ENCODE measurements at places on chromosomes 3 and 15.

GRCh38 chr3:40079203-40079846 lies 230.2 kb upstream of the EIF1B start:
- no peak for DNase-seq

- no peak for DNase-seq
Measured at GRCh38 chr3:128786434-128787020, 60.5 kb downstream of the RAB7A start.

DNA sequence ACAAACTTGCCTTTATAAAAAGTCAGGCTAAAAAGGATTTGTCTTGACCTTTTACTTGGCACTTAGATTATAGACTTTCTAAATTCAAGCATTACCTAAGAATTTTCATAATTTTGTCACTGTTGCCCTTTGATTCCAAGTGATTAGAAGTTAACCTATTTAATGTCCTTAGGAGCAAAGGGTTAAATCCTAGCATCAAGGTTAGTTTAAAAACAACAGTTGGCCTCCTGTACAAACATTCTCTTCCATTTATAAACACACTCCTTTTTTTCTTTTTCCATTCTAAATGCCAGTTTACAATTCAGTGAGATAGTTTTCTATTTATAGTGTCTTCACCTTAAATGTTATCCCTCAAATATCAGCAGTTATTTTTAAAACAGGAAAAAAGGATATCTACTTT lies 18.4 kb upstream of the SPPL2A start:
- no peak for DNase-seq

DNA sequence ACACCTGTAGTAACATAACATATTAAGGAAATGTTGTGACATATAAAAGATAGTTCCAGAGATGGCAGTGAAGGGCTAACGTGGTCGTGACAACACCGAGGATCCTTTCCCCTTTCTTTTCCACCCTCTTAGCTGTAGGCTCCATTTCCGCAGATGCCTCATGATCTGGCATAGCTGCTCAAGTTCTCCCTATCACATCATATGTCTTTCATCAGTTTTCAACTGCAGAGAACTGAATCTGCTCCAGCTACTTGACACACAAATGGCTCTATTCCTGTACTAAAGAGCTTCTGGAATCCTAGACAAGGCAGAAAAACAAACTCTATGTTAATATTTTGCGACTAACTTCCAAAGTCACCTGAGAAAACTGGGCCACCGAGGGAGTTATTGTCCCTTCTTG lies 275.0 kb upstream of the SLCO3A1 start:
- DNase-seq = no peak

- no peak for DNase-seq
Measured at GRCh38 chr3:129252748-129253147, 3.3 kb downstream of the COPG1 start.

DNA sequence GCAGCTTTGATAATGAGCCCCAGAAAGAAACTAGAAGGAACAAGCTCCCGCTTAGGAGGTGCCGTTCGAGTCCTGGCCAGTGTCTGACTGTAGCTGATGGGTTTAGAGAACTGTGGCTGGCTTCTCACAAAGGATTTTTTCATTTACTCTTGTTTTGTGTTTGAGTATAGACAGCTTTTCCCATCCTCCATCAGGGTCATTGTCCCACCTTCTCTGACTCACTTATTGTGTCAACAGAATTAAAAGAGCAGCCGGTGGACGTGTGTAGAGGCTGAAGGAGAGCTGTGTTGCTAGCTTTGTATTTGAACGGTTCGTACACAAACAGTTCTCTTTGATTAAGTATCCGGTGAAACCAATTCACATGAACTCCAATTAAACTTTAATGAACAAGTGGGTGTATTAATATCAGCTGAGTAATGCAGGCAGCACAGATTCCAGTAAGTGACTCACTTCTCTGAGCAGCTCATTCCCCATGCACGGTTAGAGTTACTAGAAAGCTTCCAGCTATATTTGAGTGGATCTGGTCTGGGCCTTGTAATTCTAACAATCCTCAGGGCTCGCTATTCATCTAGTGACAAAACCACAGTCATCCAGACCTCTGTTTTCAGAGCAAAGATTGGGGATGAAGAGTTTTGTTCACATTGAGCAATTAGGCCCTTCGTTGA lies 141.0 kb downstream of the LPP start:
- no peak for DNase-seq

- DNase-seq = no peak
Measured at GRCh38 chr3:5505163-5505562, 317.7 kb downstream of the EDEM1 start.

DNA sequence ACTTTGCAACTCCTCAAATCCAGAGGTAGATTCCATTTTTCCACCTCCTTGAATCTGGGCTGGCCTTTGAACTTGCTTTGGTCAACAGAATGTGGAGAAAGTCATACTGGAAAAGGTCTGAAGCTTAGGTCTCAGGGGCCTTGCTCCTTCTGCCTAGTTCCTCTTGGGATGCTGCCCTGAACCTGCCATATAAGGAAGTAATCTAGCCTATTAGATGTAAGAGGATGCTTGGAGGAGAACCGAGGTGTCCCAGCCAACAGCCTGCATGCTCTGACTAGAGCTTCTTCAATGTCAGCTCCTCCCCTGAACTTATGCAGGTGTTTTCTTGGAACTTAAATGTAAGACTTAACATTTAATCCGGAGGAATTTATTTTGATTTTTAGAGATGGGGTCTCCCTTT lies 2.0 kb upstream of the TMED3 start:
- DNase-seq = no peak

DNA sequence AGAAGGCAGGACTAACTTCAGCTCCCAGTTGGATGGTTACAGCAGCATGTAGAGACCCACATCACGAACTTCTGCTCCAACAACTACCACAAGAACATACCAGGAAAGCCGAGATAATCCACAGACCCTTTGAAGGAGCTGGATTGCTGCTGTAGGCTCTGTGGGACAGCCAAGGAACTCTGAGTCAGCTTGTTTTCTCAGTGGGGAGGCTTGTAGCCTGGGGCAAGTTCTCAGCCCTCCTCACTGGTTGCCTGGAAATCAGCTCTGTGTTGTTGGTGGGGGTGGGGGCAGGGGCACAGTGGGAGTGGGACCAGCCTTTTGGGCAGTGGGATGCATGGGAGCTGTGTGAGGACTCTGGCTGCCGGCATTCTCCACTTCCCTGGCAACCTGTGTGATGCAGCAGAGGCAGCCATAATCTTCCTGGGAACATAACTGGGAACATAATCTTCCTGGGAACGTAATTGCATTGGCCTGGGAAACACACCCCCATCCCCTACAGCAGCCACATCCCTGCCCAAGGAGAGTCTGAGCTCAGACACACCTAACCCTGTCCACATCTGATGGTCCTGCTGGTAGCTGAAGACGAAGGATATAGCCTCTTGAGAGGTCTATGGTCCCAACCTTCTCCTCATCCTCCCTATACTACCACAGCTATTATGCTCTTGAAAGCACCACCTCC lies 153.1 kb downstream of the PEAK1 start:
- DNase-seq = no peak

- DNase-seq = no peak
Measured at GRCh38 chr3:131738095-131738494, 235.3 kb upstream of the MRPL3 start.

DNA sequence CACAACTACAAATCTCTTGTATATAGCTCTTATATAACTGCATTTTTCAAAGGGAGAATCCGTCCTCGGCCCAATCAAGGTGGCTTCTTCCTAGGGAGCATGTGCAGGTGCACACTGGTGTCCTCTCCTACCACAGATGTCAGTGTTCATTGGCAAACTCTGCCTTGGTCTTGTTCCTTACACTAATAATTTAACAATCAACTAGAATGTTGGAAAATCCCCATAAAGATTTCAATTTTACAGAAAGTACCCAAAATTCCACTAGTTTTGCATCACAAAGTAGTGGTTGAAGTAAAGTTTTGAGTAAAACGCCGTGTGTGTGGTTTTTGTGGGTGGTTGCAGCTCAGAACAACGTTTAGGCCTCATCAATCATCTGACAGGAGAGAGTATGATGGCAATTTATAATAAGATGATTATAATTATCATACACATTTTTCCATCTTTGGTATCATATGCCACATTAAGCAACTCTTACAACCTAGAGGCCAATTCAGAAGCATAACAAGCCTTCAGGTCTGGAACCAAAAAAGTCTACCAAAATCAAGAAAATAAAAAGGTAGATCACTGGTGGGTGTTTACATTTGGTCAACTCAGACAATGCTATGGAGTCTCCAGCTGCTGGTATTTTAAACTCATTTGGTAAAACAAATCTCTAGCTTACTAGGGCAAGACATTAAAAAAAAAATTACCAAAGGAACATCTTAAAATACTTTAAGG lies 128.9 kb upstream of the BHLHE40 start:
- DNase-seq = no peak

- DNase-seq = no peak
Measured at GRCh38 chr15:63901912-63902670, 68.3 kb upstream of the HERC1 start.

DNA sequence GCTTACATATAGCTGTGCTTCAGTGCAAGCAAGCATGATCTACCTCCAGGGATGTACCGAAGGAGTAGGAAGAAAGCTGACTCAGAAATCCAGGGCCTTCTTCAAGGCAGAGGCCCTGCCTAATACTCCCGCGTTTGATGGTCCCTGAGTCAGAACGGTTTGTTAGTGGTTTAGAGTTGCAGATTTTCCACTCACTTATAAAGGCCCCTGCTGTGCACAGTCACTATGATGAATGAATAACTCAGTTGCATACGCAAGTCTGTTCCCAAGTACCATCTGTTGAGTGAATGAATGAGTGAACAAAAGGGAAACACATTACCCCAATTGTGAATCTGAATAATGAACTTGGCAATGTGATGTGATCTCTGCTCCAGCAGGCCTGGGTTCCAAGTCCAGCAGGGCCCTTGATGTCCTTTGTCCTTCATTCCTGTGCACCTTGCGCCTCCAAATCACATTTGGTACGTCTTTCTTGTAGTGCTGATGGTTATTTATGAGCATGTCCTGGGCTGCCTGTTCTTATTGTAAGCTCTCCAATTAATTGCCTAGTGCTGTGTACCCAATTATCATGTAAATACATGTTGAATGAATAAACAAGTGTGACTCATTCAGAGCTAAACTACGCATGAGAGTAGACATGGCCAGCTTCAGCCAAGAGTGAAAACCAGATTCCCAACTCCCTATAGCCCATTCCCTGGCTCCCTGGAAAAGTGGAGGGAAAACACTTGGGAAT lies 85.3 kb upstream of the LIMD1 start:
- DNase-seq = no peak

DNA sequence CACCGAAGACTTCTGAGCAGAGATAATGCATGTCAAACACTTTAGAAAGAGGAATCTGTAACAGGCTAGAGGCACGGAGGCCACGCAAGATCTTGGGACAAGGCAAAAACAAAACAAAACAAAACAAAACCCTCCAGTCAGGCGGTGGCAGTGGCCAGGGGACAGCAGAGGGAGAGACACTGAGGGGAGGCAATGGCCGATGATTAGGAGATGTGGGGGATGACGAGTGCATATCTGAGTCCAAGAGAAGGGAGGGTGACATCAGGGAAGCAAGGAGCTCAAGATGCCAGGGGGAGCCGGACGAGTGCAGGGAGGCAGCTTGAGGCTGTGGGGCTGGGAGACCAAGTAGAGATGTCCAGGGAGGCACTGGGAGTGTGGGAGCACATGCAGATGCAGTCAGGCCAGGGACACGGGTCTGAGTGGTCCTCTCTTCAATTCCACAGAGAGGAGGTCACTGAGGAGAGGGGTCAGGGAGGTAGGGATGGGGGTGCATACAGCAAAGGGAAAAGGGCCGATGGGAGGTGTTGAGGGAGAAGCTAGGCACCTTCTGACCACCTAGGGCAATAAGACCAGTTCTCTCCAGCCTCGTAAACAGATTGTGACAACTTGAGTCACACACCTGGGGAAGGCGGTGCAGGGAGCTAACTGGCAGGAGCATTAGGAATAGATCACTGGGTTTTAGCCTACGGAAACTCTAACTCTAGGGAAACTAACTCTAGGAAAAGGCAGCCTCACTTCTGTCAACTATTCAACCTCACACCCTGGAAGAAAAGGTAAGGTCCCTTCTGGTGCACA lies 29.6 kb downstream of the SLCO2A1 start:
- no peak for DNase-seq

- no peak for DNase-seq
Measured at GRCh38 chr3:132788301-132788671, 66.1 kb upstream of the NPHP3 start.

DNA sequence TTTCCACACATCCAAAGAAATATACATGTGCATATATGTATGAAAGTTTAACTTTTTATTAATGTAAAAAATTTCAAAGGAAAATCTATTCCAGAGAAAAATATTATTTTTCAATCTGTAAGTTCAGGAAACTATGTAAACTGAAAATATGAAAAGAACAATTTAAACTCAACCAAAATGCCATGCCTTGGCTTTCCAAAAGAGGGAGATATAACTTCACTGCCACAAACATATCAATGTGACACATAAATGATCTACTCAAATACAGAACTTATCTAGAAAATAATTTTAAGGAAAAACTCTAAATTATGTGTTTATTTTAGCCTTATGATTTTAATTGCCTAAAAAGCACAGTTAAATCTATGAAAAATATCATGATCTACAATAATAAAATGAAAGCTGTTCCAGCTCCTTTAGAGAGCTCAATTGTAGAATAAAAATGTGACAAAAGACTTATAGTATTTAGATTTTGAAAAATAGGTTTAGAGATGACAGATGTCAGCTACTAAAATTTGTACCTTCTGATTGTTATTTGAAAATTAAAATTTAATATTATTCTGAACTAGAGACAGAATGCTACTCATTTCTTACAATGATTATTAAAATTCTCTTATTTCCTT lies 94.8 kb downstream of the GBE1 start:
- DNase-seq = no peak

DNA sequence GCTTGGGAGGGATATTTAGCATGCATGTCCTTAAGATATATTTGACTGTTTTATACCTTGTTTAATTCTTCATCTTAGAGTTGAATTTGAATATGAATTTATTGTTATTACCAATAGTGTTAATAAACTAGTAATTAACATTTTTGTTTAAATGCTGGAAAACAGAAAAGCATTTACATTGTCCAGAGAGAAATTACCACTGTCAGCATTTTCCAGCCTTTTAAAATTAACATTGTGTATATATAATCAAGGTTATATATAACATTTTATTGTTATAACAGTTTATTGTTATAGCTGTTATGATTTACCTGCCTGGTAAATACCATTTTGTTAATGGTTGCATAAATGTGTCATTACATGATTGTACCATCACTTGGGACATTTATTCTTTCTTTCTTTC lies 8.0 kb upstream of the P4HTM start:
- DNase-seq = no peak

DNA sequence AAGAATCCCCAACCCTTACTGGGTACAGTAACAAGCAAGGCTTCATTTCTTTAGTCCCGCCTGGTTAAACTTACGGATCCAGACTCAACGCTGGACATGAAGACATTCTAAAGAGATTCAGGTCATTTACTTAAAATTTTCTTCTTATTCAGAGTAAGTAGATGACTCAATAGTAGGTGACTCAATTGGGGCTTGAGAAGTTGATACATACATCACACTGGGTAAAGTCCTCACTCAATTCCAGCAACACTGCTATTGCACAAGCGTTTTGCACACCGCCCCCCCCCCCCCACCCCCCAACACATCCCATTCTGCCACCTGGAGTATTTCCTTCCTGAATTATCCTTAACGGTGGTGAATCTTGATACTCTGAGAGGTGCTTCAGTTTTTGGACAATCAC lies 610.0 kb downstream of the FOXP1 start:
- DNase-seq = no peak
